NK-92 treated with Interleukin-12 subunit alpha and Interleukin-12 subunit beta, amount 100 ng/mL, for 24 hours (cell line): ENCODE measurements at places on chromosomes 6 and 20.
A peak's percentile ranks its signal among the peaks of the same experiment; 100 is the strongest.

GRCh38 chr6:45002390-45003105, 325.6 kb upstream of the RUNX2 start:
- no peak for DNase-seq

- no peak for DNase-seq
Measured at GRCh38 chr6:162973980-162974379, 246.2 kb downstream of the PACRG start.

DNA sequence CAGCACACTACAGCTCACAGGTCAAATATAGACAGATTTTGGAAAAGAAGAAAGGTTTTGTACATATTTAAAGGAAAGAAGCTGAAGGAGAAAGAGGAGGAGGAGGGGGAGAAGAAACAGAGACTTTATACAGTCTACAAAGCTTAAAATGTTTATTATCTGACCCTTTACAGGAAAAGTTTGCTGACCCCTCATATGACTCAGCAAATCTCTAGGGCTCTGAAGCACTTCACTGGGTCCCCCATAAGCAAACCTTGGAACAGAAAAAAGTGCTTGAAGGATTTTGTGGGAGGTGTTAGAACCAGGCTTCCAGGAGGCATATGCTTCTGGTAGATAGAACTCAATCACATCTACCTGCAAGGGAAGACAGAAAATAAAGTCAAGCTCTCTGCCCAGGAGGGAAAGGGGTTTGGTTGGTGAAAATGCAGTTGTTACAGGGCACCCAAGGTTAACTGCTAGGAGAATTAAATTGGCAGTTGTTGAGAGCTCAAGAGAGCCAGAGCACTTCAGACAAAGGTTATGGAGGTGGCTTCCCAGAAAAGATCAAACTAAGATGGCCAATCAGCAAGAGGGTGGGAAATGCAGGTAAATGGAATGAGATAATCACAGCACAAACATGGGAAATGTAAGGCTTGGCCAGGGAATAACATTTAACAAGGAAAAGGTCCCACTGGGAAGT, 207.4 kb upstream of the SGK1 start:
- no peak for DNase-seq

DNA sequence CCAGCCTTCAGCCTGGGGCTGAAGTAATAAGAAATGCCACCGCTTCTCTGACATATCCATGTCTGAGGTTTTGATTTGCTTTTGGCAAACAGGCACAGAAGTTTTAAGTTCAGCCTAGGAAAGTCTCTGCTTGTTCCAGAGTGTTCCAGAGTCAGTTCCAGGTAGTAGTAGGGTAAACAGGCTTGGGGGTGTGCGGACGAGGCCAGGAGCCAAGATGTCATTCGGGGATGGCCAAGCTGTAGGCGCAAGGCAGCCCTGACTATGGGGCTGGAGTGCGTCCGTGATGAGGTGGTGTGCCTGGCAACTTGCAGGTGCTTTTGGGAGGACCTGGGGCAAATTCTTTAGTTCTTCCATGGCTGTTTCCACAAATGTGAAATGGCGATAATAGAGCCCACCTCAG, 60.3 kb downstream of the IRF4 start:
- DNase-seq: no peak

- no peak for DNase-seq
Measured at GRCh38 chr6:28323813-28324424, 12.0 kb downstream of the ZSCAN31 start.

- no peak for DNase-seq
Measured at GRCh38 chr20:51065615-51066014, 42.7 kb upstream of the KCNG1 start.

DNA sequence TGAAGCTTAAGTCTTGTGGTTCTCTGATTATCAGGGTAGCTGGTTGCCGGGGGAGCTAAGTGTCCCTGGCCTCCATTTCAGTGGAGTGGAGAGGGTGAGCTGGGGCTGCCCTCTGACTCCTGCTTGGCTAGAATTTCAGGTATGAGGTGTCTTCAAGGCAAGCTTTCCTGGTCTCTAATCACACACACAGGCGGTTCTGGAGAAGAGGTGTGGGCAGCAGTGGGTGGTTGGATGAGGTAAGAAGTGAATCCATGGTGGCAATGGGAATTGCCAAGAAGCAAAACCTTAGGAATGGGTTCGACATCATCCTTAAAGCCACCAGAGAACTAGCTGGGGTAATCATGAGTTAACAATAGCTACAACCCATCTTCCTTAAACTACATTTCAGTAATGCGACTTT, 157.6 kb downstream of the CARMIL1 start:
- no peak for DNase-seq

GRCh38 chr6:3418496-3419060, 38.3 kb downstream of the SLC22A23 start:
- DNase-seq: no peak

DNA sequence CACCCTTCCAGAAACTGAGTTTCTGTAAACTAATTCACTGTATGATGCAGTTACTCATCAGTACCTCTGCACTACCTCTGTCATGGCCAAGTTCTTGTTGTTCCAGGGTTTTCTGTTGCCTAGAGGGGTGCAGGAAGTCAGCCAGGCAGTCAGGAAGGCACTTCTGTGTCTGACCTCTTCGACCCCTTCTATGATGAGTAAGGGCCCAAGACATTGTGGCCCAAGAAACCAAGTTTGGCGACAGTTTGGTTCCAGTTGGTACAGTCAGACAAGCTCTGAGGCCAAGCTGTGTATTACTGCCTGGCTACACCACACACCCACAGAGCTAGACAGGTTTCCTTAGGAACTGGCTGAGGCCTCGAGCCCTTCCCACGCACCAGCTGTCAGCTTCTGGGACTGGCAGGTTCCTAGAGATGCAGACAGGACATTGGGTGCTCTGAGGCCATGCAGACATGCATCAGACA, 41.2 kb downstream of the TRAF3IP2 start:
- no peak for DNase-seq

DNA sequence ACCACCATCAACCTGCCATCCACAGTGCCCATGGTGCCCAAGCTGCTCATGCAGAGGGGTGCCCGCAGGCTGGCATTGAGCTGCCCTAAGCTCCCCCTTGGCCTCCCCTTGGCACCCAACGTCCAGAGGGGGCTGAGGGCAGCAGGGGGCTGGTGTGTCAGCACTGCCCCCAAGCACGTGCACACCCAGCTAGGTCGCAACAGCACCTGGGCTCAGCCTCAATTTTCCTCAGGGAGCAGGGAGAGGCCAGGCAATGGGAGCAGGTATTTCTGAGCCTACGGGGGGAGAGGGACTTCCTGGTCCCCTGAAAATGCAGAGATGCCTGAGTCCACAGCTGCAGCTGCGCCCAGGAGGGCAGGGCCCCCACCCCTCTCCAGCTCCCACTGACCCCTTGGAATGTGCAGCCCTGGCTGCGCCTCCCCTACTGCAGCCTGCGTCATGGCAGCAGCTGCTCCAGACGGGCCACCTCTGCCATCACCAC, 204.2 kb downstream of the ANKRD60 start:
- DNase-seq: no peak

- DNase-seq: no peak
Measured at GRCh38 chr20:52534616-52535015, 343.0 kb upstream of the ZFP64 start.

GRCh38 chr6:133804265-133804664, 84.6 kb upstream of the TCF21 start:
- no peak for DNase-seq

DNA sequence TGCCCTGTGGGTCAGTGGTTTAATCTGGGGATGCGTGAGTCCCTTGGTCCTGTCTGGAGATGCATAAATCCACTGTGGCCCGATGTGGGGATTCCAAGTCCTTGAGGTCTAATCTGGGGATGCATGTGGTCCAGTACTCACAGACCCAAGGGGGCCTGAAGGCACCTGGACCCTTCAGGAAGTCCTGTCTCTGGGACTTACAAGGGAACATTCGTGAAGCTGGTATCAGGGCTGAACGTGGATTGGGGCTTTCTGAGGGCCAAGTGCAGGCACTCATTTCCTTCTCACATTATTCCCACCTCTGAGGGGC, 25.2 kb upstream of the GTSF1L start:
- DNase-seq: no peak

GRCh38 chr20:48623176-48623905, 204.5 kb downstream of the PREX1 start:
- no peak for DNase-seq

DNA sequence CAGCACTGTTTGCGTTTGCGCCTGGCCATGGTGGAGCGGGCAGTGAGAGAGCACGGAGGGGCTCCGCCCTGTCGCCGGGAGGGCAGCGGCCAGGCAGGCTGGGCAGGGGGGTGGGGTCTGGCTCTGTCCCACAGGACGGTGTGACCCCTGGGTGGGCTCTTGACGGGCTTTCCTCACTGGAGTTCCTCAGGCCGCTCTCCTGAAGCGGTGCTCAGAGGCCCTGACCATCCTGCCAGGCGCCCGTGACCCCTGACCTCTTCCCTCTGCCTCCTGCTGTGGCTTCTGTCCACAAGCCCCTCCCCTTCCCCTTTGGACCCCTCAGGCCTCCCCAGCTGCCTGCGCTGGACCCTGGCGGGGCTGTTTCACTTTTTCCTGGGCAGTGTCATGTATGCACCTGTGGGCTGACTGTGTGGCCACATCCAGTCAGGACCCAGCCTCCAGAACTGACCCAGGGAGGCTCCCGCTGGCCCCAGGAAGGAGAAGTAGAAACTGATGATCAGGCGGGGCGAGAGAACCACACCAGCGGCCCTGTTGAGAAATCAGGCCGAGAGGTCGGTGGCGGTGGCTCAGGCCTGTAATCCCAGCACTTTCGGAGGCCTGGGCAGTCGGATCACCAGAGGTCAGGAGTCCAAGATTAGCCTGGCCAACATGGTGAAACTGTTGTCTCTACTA, 1.2 kb downstream of the OGFR start:
- no peak for DNase-seq

DNA sequence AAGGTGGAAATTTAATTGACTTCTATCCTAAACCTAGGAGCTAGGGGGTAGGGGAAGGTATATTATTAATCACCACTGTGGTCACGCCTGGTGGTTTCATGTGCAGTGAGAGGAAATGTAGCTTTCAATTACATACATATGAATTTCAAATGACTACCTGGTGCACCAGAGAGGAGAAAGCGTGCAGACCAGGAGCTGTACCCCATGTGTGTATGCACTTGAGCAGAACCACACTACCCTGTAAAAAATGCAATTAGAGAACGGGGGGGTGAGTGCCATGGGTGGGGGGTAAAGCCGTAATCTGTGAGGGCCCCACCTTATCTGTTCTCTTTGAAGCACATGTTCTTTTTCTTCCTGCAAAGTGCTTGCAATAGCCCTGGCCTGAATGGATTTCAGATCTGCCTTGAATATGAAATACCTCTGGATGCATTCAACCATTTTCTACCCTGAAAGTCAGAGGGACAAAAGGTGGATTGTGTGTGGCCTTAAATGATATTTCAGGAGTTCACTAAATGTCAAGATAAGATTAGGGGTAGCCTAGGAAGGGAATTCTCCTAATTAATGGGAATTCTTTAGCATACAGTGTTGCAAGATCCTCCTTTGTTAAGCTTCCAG, 30.9 kb upstream of the EDN3 start:
- DNase-seq: no peak

GRCh38 chr6:158219228-158219627, 51.1 kb downstream of the GTF2H5 start:
- peak; percentile 19 for DNase-seq

GRCh38 chr6:15513801-15514711, 148.8 kb downstream of the DTNBP1 start:
- DNase-seq: no peak
